NCI-H1694 (cell line): ENCODE measurements at places on chromosomes 5 and 9.

GRCh38 chr9:136584934-136585333 is 39.1 kb upstream of the NOTCH1 start:
- DNase-seq, result no peak

- DNase-seq, result no peak
Measured at GRCh38 chr5:146072595-146072994, 32.8 kb downstream of the PLAC8L1 start.

DNA sequence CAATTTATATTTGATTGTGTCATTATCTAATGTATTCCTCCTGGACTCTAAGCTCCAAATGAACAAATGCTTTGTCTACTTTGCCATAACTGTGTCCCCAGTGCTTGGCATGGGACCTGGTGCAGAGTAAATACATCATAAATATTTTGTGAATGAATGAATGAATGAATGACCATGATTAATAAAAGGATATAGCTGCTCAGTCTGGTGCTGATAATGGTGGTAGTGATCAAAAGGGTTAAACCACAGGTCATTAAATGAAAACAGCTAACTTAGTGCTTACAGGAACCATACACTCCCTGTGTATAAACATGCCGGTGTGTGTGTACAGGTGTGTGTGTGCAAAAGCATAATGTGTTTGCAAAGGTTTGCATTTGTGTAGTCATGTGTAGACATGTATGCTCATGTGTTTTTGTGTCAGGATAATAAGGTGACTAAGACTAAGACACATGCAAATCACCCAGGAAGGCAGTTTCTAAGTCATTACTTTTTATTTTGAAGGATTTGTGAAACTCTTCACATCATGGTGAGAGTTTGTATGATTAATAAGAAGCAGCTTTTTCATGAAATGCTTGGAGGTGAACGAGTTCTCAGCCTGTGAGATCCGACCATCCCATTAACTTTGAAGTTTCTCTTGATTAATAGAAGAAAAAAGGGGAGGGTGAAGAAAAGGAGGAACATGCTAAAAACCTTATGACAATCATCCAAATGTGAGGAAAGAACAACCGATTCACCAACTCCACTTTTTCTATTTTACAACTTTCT is 24.6 kb downstream of the SPARC start:
- DNase-seq, result no peak

GRCh38 chr5:56161927-56162326 is 71.2 kb downstream of the ANKRD55 start:
- DNase-seq, result no peak

DNA sequence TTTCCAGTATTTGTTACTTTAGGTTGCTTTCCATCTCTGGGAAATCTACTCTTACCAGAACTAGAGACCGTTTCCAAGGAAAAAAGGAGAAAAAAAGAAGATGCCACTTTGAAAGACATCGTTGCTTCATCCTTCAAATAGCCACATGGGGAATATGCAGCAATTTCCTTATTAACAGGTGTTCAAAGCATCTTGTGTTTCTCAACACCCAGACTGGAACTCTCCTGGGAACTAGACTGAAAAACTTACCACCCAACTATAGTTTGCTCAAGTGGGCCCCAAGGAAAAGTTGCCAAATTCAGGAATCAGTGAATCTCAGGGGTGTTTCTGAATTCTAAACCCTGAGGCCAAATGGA is 80.0 kb upstream of the JAK2 start:
- no peak for DNase-seq

DNA sequence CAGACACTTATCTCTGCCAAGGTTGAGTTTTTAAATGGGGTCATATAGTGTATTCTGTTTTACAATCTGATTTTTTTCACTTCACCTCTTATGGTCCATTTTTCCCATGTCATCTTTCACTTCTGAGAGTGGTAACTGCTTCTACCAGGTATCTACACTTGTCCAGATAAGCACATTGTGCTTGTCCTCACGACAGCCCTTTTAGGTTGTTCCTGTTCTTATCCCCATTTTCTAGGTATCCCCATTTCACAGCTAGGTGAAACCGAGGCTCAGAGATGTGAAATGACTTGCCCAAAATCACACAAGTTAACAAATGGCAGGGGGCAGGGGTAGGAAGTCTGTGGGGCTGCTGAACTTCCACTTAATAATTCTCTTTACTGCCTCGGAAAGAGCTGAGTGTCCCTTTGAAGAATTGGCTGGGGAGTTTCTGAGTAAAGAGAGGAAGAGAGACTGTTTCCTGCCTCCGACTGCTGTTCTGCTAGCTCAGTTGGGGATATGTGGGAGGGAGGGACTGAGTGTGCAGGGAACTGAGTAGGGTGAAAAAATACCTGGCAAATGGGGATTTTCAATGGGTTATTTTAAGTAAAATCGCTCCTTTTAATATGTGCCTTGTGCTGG is 255.4 kb downstream of the GRIA1 start:
- DNase-seq, result no peak

GRCh38 chr5:143311955-143312354 is 91.5 kb downstream of the NR3C1 start:
- no peak for DNase-seq

- no peak for DNase-seq
Measured at GRCh38 chr9:80504601-80505230, 933.0 kb downstream of the TLE4 start.

GRCh38 chr5:54581831-54582548 is 64.4 kb downstream of the SNX18 start:
- no peak for DNase-seq

DNA sequence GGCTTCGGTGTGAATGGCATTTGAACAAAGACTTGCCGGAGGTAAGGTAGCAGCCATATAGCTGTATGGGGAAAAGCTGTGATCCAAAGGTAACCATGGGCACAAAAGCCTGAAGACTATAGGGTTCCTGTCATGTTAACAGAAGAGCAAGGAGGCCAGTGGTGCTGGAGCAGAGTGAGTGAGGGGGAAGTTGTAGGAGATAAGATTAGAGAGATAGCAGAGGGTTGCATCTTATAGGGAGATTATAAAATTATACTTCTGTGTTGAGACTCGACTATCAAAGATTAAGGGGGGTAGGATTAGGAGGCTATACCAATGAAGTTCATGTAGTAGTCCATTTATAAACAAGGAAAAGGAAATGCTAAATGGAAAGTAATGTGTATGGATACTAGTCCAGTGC is 3.3 kb downstream of the NCBP1 start:
- DNase-seq, result no peak

DNA sequence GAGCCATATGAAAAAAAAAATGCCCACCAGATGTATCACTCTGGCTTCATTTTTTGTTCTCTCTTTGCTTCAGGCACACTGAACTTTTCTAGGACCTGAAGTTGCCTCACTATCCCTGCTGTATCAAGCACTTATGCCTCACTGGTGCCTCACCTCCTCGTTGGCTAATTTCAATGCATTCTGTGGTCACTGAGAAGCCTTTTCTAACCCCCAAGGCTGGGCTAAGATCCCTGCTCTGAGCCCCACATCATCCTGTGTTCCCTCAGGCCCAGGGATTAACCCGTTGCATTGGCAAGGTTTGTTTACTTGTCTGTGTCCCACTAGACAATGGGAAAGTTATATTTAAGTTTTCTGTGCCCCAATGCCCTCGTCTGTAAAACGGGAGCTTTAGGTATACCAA is 362.7 kb downstream of the OSTF1 start:
- DNase-seq, result no peak

GRCh38 chr9:37956423-37956820 is 52.5 kb upstream of the SLC25A51 start:
- no peak for DNase-seq

GRCh38 chr9:96453625-96454024 is 3.7 kb downstream of the HABP4 start:
- DNase-seq, result peak; percentile 23

- DNase-seq, result no peak
Measured at GRCh38 chr9:35835766-35836165, 6.7 kb downstream of the TMEM8B start.

DNA sequence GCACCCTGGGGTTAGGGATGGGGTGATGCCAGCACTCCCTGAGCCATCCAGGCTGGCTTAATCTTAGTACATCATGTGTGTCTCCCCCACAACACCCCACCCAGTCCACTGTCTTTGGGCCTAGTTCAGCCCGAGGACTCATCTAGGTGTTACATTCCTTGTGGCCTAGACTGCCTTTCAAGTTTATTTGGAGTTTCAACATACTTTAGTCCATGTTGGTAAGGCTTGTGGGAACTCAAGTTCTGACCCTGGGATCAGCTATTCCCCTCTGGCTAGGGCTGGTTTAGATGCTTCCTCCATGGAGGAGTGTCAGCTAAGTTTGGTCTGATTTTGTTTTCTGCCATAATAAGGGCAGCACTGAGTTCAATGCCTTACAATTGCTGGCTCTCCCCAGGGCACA is 302.4 kb downstream of the SMARCA2 start:
- no peak for DNase-seq

- no peak for DNase-seq
Measured at GRCh38 chr5:16483361-16483760, 17.8 kb upstream of the ZNF622 start.

DNA sequence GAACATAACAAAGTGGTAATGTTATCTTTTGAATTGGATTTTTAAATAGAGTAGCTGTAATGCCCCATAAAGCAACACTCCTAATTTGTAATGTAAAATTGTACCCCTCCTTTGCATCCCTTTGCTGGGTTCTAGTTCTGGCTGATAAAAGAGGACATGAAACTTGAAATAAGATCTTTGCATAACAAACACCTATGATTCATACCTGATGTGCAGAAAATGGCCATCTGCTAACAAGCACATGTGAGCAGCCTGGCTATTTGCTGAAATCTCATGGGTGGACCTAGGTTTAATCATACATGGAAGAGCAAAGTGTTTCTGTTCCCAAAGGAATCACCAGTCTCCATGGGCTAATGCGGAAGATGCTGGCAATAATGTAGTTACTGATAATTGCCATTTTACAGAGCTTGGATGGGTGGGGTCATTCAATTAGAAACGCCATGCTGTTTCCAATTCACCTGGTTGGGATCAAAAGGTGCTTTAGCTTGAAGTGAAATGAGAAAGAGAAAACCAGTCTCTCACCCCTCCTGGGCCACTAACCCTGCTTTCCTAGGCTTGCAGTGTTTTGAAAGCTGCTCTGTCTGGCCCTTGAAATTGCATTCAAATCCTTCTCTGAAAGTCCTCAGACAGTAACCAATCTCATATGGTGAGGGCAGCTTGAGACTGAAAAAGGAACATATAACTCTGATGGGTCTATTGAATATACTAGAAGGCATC is 585.1 kb downstream of the TLE4 start:
- DNase-seq, result no peak

DNA sequence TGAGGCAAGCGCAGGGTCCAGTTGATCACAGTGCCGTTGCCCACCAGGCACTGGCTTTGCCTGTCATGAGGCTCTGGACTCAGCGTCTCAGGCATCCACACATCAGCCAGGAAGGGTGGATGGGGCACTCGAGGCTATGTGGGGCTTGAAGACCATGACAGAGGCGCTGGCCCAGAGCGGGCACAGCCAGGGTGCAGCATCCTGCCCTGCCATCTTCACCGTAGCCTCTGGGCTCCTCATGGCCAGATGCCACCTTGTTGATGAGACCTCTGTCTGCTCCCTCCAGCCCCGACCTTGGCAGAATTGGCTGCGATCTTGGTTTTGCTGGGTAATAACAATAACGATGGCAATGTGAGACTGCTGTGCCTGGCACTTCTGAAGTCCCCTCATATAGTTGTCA is 404.2 kb upstream of the IRX2 start:
- DNase-seq, result no peak

DNA sequence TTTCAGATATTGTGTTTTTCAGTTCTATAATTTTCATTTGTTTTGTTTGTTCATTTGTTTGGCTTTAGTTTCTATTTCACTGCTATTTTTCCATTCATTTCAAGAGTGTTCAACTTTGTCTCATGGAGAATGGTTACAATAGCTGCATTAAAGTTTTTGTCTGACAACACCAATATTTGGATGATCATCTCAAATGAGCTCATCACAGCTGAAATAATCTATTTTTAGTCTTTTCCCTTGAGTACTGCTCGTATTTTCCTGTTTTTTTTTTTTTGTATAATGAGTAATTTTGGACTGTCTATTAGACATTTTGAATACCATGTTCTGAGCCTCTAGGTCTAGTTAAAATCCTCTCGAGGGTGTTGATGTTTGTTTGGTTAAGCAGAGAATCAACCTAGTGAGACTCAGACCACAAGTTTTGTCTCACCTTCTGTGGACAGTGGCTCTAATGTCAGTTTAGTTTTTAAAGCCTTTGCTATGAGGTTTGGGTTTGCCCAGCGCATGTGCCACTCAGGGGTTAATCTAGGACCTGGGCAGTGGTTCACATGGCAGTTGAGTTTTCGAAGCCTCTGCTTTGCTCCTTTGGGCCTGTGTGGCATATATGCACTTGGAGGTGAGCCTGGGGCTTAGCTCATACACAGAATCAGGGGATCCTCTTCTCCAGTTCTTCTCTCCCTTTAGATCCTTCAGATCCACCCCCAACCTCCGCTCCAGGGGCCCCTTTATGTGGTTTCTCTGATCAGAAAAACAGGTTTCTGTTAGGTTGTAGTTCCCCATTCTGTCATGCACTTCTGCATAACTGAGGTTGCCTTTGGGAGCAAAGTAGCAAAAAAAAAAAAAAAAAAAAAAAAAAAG is 79.8 kb downstream of the ARSB start:
- no peak for DNase-seq

DNA sequence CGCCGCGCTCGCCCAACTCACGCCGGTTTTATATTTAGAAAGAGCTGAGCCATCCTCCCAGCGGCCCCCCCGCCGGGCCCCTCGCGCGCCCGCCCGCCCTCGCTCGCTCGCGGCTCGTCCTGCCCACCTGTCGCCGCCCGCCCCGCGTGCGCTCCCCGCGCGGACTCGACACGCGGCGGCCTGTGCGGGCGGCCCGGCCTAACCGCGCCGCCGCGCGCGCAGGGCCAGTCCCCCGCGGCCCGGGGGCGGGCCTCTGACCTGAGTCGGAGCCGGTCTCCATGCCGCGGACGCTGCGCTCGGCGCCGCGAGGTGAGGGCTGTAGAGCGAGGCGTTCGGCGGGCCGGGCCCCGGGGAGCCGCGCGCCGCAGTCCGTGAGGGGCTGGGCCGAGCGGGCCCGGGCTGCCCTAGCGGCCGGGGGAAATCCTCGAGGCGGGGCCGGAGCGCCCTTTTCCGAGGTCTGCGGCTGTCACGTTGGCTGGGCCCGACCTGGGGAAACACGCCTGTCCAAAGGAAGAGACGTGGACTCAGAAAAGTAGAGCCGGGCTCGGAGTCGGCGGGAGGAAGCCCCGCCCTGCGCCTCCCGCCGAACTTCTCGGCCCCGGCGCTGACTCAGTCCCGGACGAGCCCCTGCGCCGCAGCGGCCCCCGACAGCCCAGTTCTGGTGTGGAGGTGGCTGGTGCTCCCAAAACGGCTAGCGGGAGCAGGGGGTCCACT is at the start of gene ECPAS:
Gene ECPAS (minus strand): TSS at position 526 of the 714 bp plus-strand sequence. CDS start 11,465 bp downstream, outside the sequence.
- DNase-seq, result no peak

- DNase-seq, result no peak
Measured at GRCh38 chr5:145764325-145764724, 70.8 kb downstream of the PRELID2 start.

- DNase-seq, result no peak
Measured at GRCh38 chr9:111300140-111300735, 29.8 kb downstream of the OR2K2 start.

- DNase-seq, result no peak
Measured at GRCh38 chr5:5710471-5710870, 288.0 kb downstream of the ICE1 start.

GRCh38 chr5:110752953-110753352 is 14.1 kb downstream of the SLC25A46 start:
- no peak for DNase-seq

GRCh38 chr9:130286781-130287428 is 21.3 kb downstream of the HMCN2 start:
- no peak for DNase-seq

GRCh38 chr5:92353107-92354030 is 970.3 kb upstream of the ARRDC3 start:
- no peak for DNase-seq

- no peak for DNase-seq
Measured at GRCh38 chr5:12237837-12238575, 333.8 kb upstream of the CTNND2 start.

- no peak for DNase-seq
Measured at GRCh38 chr5:45737153-45737552, 41.0 kb upstream of the HCN1 start.
